ENCODE measurements at places on chromosomes 2 and 18. TPM values are rescaled to one million over a fixed set of nuclear protein-coding genes. Genes with fewer than 3 reads are reported as not detected.

CIB4 gene
- not detected for total RNA-seq

SULT6B1 gene
- not detected for total RNA-seq

RFX8 gene
- under 0.01 TPM for total RNA-seq

RGPD8 gene
- 18.3 TPM for total RNA-seq

RESP18 gene
- not detected for total RNA-seq

ROCK2 gene
- 37.1 TPM for total RNA-seq

ARHGAP15 gene
- 33.9 TPM for total RNA-seq

PROM2 gene
- total RNA-seq, result under 0.01 TPM

LCLAT1 gene
- total RNA-seq, result 18.8 TPM

TMEM178A gene
- total RNA-seq, result 4.7 TPM

LHCGR gene
- total RNA-seq, result 4.2 TPM

All from skeletal muscle tissue (tissue), 5 donors.